Ovary (tissue), 10 donors: ENCODE measurements at places on chromosomes 12 and 14. TPM values are rescaled to one million over a fixed set of nuclear protein-coding genes. Genes with fewer than 3 reads are reported as not detected.

Gene UBE2N
- total RNA-seq: 73.7 TPM

DNA sequence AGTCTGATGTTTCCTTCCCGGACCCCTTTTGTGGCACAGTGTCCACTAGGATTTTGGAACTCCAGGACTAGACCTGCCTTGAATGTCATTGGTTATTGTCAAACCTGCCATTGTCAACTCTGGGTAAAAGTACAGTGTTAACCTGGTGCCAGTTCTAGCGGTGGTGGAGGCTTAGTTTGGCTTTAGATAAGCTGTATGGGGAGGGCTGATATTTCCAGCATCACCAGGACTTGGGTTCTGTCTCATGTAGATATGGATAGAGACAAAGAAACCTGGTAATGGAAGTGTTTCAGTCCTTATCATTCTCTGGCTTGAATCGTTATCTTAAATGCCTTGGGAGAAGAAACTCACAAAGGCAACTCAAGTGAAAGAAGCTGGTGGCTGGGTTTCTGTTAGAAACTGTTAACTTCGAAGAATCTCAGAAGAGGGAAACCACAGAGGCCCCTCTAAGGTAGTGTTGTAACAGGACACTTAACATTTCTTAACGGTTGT lies 10.6 kb downstream of the CHST11 start:
- no peak for DNase-seq

DNA sequence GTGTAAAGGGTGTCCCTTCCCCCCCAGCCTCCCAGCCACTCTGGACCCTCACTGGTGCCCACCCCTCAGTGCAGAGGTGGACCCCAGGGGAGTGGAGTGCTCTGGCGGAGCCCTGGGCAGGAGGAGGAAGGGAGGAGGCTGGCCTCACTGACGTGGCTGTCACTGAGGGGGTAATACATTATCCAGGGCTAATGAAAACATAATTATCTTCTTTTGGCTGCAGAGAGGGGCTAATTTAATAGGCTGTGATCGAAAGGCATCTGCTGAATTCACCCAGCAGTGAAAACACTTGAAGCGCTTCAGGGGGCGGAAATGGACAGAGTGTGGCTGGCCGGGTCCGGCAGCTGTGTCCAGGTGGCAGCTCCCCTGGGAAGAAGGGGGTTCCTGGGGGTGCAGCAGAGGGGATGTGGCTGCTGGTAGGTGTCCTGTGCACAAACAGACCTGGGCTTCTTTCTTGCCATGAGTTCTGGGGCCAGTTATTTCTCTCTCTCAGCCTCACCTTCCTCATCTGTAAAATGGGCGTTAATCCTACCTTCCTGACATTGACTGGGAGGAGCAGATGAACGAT lies 3.7 kb upstream of the NOS1 start:
- DNase-seq: no peak

- no peak for DNase-seq
These were observed 154.1 kb downstream of the ZNF664 start for GRCh38 chr12:124126950-124127655.

GRCh38 chr12:39413836-39414771 lies 28.8 kb downstream of the KIF21A start:
- DNase-seq: no peak

- DNase-seq: peak; percentile 53
These were observed 945 bp upstream of the HIP1R start for GRCh38 chr12:122834104-122834920.

- DNase-seq: no peak
These were observed 604.4 kb downstream of the SLC6A15 start for GRCh38 chr12:84308211-84308610.

DNA sequence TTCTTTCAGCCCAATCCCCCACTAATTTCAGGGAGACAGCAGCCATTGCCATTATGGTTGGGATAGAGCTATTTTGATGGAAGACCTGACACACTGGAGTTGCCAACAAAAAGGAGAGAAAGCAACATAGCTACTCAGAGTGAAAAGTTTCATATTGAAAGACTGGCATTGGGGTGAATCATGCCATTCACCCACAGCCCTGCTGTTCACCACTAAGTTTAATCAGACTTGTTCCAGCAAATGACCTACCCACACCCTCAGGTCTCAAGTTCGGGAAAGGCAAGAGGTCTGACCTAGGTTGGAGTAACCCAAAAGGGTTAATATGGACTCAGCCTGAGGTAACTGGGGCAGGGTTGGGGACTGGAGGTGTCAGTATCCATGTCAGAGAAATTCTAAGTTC lies 169.2 kb downstream of the PAWR start:
- DNase-seq: no peak

DNA sequence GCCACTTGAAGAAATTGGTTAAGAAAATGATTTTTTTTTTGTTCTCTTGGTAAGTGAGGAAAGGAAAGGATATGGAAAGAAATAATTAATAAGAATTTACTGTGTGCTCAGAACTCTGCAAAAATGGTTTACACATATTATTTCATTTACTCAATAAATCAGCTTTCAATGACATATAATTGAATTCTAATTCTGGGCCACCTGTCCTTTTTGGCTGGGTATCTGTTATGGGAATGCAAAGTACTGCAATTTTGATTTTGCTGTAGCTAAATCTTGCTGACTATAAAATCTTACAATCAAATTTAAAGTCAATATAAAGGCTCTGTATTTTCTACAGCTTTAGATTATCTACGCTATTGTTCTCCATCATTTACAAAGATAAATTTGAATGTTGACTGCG lies 147.1 kb downstream of the GRIP1 start:
- DNase-seq: no peak

DNA sequence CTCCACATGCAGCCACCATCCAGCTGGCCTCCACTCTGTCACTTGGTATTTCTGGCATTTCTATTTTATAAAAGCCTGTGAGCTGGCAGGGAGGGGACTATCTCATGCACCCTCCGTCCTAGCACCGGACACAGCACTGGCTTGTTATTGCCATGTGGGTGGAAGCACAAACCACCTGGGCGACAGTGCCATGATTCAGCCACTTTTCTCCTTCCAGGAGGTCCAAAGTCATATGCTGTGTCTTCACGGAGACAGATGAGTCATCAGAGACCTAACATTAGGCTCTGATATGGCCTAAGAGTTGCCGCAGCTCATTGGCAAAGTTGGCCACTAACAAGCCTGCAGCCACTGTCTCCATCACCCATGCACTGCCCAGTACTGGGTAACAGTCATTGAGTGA lies 1123.0 kb downstream of the VRK1 start:
- DNase-seq: no peak
